A549 treated with CORT108297 at 1 μM for 4 hours (cell line): ENCODE measurements at places on chromosomes 6 and 20. TPM values are rescaled to one million over a fixed set of nuclear protein-coding genes. Genes with fewer than 3 reads are reported as not detected.

OR2B6 gene
- 0.08 to 0.32 TPM (median 0.15 TPM) in 3 of 5 replicates, not detected in the others for total RNA-seq

ARFGEF3 gene
- total RNA-seq, result 0.47 to 0.65 TPM (median 0.53 TPM) in 5 replicates

SOBP gene
- 0.88 to 1.4 TPM (median 1.0 TPM) in 5 replicates for total RNA-seq

ALDH5A1 gene
- 6.4 to 8.2 TPM (median 7.4 TPM) in 5 replicates for total RNA-seq

ATP5F1E gene
- total RNA-seq, result 90.9 to 122 TPM (median 93.8 TPM) in 5 replicates

ABHD16B gene
- total RNA-seq, result not detected in 5 replicates

HLA-DQB2 gene
- total RNA-seq, result not detected in 5 replicates

SCRT2 gene
- total RNA-seq, result not detected in 5 replicates

TPX2 gene
- total RNA-seq, result 98.2 to 128 TPM (median 104 TPM) in 5 replicates

SEMG1 gene
- not detected in 5 replicates for total RNA-seq

TAGAP gene
- not detected in 5 replicates for total RNA-seq

RAB32 gene
- 38.8 to 47.5 TPM (median 43.3 TPM) in 5 replicates for total RNA-seq

CDH26 gene
- total RNA-seq, result 0.07 to 0.14 TPM (median 0.11 TPM) in 3 of 5 replicates, not detected in the others

TMEM217 gene
- 0.54 to 1.3 TPM (median 0.75 TPM) in 5 replicates for total RNA-seq

DEFB124 gene
- total RNA-seq, result not detected in 5 replicates
